ENCODE measurements at places on chromosomes 11 and 22.

- DNase-seq = no peak
Observed at GRCh38 chr11:69822676-69823494, 3.7 kb upstream of the FGF3 start.

DNA sequence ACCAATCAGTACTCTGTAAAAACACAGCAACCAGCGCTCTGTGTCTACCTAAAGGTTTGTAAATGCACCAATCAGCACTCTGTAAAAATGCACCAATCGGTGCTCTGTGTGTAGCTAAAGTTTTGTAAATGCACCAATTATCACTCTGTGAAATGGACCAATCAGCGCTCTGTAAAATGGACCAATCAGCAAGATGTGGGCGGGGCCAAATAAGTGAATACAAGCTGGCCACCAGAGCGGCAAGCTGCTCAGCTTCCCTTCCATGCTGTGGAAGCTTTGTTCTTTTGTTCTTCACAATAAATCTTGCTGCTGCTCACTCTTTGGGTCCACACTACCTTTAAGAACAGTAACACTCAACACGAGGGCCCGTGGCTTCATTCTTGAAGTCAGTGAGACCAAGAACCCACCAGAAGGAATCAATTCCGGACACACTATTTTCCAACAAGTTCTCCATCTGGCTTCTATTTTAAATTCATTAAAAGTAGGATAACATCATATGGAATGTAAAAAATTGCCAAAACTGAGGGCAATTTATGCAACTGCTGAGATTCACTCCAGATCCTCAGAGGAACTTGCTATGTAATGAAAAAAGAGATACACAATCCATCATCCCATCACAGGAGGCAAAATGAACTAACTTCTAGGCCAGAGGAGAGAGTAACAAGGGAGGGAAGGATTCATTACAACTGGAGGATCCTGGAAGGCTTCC, 3.1 kb upstream of the PANX1 start:
- no peak for DNase-seq

DNA sequence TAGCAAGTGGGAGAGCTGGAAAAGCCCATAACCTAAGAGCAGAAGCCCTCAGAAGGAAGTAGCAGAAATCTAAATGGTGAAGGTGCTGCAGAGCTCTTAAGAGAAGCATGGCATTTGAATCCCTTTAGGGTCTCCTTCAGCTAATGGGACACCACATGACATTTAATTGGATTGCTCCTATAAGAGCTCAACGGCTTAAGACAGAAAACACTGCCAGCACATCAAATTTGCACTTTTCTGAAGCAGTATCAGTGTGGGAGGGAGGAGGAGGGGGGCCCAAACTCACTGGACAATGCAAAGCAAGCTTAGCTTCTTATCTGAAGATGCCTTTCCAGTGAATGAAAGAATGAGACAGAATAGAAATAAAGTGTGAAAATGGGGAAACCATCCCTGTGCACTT, 287.9 kb upstream of the MTNR1B start:
- DNase-seq = no peak

DNA sequence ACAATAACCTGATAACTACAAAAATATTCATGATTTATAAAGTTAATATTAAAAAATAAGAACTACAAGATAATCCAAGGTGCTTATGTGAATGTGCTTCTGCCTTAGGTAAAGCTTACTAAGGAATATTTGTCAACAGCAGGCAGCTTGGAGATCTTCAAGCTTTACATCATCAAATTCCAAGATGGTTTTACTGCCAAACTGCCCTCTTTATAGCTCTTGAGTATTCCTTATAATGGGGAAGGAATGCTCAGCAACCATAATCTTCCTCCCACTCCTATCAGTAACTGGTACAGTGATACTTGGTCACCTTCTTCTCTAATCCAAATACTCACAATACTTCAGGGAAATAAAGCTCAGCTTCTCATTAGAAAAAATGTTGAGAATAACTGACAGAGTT, 30.1 kb downstream of the SBF2 start:
- DNase-seq = no peak

- no peak for DNase-seq
Observed at GRCh38 chr22:28899199-28899853, 16.0 kb downstream of the ZNRF3 start.

- no peak for DNase-seq
Observed at GRCh38 chr11:63521896-63522295, 14.7 kb upstream of the PLAAT4 start.

GRCh38 chr11:12860827-12861226, 148.3 kb upstream of the RASSF10 start:
- DNase-seq = no peak

Measured in BE2C (cell line).